ENCODE measurements at places on chromosomes 4 and X.

- no peak for DNase-seq
Observed at GRCh38 chrX:95797344-95797743, 887.3 kb upstream of the DIAPH2 start.

- no peak for DNase-seq
Observed at GRCh38 chrX:66675541-66675940, 36.7 kb upstream of the EDA2R start.

DNA sequence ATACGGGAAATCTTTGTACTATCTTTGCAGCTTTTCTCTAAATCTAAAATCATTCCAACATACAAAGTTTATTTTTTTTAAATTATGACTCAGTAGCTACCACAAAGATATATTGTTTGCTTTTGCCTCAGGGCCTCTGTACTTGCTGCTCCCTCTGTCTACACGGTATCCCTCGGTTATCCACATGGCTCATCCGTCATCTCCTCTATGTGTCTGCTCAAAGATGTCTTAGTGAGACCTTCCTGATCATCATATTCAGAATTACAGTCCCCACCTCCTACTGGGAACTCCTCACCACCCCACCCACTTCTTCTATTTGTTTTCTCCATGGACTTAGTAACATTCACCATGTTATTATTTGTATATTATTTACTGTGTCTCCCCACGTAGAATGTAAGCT is 107.8 kb downstream of the PARM1 start:
- DNase-seq: no peak

GRCh38 chrX:9880870-9881269 is 86.3 kb upstream of the CLDN34 start:
- no peak for DNase-seq

GRCh38 chr4:108890484-108890881 is 127.6 kb upstream of the ETNPPL start:
- no peak for DNase-seq

GRCh38 chrX:23803931-23804381 is 21.0 kb downstream of the SAT1 start:
- DNase-seq: no peak

All from stimulated activated CD4-positive, alpha-beta T cell treated with anti-CD3 and anti-CD28 coated beads, Interleukin-1b, Interleukin-23, amount 100 ng/mL, for 1 hour (primary cell).